ENCODE measurements at places on chromosomes 3 and 15. TPM values are rescaled to one million over a fixed set of nuclear protein-coding genes. Genes with fewer than 3 reads are reported as not detected.

DNA sequence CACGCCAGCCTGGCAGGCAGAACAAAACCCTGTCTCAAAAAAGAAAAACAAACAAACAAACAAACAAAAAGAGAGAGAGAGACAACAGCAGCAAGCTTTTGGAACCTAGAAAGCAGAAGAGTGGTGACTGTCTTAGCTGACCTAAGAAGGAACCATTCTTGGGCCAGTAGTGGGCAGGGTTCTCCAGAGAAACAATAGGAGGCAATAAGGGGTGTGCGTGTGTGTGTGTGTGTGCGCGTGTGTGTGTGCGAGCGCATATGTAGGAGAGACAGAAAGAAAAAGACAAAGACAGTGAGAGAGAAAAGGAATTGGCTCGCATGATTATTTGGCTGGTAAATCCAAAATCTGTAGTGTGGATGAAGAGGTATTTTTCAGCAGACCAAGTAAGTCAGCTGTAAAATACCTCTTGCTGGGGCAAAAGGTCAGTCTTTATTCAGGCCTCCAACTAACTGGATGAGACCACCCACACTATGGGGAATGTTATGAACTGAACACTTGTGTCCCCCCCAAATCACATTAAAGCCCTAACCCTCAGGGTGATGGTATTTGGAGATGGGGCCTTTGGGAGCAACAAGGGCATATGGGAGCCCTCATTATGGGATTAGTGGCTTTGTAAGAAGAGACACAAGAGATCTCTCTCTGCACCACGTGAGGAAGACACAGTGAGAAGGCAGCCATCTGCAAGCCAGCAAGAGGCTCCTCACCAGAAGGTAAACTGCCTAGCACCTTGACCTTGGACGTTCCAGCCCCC, 15.1 kb upstream of the BLM start:
- no peak for DNase-seq

GRCh38 chr15:62854420-62855084, 188.0 kb upstream of the TPM1 start:
- no peak for DNase-seq

- DNase-seq, result no peak
Observed at GRCh38 chr3:195162033-195162669, 108.8 kb downstream of the XXYLT1 start.

DNA sequence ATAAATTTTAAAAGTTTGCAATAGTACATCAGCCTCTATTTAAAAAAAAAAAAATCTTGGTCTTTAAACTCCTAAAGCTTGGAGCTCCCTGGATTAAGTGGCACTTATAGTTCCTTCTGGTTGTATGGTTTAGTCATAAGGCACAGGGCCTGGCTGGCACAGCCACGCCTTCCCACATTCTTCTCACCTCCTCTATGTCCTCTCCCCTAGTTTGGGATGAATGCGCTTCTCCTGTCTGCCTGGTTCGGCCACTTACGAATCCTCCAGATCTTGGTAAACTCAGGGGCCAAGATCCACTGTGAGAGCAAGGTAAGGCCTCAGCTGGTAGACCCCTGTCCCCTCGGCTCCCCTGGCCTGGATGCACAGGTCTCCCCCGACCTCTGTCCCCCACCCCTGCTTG, 10.0 kb downstream of the ANKDD1A start:
- peak; percentile 26 for DNase-seq

DNA sequence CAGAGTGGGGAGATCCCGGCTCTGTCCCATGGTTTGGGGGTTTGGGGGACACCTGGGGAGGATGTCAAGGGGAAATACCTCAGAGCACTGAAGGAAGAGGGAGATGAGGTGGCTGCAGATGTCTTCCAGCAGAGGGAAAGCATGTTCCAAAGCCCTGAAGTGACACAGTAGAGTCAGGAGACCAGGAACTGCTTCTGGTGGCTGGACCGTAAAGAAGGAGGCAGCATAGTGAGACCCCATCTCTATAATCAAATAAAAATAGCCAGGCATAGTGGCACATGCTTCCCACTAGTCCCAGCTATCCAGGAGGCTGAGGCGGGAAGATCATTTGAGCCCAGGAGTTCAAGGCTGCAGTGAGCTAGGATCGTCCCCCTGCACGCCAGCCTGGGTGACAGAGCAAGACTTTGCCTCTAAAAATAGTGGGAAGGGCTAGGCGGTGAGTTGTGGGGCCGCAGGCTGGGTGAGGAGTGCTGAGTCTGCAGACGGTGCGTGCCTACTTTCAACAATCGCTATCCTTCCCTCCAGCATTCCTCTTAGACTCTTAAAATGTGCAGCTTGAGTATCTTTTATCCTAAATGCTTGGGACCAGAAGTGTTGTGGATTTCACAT, 26.2 kb downstream of the HES1 start:
- DNase-seq, result no peak

- DNase-seq, result no peak
Observed at GRCh38 chr3:189981668-189982067, 139.0 kb downstream of the P3H2 start.

- no peak for DNase-seq
Observed at GRCh38 chr3:18704326-18704725, 279.2 kb upstream of the SATB1 start.

- DNase-seq, result no peak
Observed at GRCh38 chr3:188007897-188008296, 146.1 kb upstream of the LPP start.

GRCh38 chr3:49668414-49668797, 5.7 kb upstream of the APEH start:
- no peak for DNase-seq

GRCh38 chr15:67225336-67225735, 29.1 kb downstream of the AAGAB start:
- DNase-seq, result no peak

DNA sequence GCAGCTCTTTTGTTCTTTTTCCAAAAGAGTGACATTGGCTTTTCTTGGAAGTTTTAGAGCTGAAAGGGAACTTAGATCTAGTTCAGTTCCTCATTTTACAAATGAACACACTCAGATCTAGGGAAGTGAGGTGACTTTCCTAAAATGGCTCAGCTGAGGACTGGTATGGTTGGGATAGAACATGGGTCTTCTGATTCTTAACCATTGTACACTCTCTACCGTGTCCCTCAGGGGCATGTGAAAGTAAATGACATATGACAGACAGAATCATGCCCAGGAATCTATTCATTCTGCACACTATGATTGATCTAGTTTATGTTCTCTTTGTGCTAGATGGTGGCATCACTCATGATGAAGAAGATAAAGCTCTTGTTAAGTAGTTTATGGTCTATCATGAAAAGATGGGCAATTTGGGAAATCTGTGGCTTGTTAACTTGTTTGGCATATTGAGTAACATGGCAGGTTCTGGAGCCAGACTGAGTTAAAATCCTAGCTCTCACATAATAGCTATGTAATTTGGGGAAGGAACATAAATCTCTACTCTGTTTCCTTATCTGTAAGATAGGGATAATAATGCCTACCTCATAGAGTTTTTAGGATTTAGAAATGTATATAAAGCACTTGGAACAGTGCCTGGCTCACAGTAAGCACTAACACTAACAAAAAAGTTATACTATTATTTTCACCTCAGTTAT, 30.9 kb downstream of the UBE2E1 start:
- no peak for DNase-seq

GRCh38 chr3:9729419-9729818, 2.1 kb upstream of the BRPF1 start:
- no peak for DNase-seq

DNA sequence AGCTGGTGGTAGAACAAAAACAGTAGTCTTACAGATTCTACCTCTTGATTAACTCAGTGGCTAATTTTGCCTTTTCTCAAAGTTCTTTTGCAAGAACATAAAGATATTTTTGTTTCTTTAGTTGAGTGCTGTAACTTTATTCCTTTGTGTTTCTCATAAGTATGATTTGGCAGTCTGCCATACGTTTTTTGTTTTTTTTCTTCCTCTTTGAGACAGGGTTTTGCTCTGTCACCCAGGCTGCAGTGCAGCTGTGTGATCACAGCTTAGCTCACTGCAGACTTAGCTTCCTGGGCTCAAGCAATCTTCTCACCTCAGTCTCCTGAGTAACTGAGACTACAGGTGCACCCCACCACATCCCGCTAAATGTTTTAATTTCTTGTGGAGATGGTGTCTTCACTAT, 22.4 kb downstream of the B3GNT5 start:
- DNase-seq, result no peak

GRCh38 chr15:99017322-99017701, 9.7 kb upstream of the PGPEP1L start:
- DNase-seq, result no peak

DNA sequence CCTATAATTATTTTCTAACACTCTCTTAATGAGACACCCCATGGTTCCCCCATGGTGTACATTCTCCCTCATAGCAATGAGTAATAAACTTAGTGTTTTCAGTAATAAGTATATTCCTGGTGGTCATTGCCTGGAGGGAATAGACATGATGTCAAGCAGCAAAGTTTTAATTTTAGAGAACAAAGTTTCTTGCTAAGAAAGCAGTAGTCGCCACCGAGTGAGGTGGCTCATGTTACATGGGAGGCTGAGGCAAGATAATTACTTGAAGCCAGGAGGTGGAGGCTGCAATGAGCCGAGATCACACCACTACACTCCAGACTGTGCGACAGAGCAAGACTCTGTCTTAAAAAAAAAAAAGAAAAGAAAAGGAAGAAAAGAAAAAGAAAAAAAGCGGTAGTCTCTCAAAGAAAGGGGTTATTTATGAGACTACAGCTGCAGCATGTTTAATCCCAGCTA, 2.4 kb upstream of the ELP6 start:
- DNase-seq, result no peak

GRCh38 chr3:61947456-61947855, 386.1 kb downstream of the PTPRG start:
- no peak for DNase-seq

- no peak for DNase-seq
Observed at GRCh38 chr3:194142156-194142910, 6.4 kb downstream of the HES1 start.

DNA sequence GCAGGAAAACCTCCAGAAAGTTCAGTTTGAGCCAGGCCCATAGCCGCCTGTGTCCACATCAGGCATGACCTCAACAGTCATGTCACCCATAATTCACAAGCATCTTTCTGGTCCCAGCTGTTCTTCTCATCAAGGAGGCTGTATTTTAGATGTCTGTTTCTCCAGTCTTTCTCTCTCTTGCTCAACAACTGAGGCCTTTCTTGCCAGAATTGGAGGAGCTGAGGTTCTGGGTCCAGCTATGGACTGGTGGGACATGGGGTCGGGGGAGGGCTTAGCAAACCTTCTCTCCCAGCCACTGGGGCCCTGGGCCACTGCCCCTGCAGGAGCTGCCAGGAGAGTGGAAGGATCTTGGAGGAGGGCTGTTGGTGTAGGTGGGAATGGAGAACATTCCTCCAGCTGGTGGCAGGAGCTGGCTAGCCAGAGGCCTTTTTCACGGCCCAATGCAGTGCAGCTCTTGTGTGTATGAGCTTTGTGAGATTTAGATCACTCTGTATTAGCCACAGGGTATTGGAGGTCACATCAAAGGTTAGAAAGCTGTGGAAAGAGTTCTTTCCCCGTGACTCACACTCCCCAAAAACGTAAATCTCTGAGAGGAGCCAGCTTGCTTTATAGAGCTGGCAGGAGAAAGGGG, 23.5 kb downstream of the MAGEF1 start:
- no peak for DNase-seq

DNA sequence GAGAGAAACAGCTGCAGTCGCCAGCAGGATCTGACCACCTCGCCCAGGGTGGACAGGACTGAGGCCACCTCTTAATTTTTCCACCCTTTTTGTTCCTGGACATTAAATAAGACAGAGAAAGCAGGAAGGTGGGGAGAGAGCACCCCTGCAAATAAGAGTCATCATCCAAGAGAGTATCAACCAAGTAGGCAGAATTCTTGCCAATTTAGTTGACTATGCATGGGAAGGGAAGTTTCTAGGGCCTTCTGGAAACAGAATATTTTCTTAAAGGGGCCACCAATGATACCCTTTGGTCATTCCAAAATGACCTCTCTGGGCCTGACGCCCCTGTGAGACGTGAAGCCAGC, 136.2 kb downstream of the TJP1 start:
- DNase-seq, result no peak

CLEC3B gene
- 61.1 TPM for total RNA-seq

DNAJC19 gene
- total RNA-seq, result 38.1 TPM

MNS1 gene
- total RNA-seq, result 4.5 TPM

LRRC3B gene
- total RNA-seq, result 1.5 TPM

TTLL13 gene
- 0.51 TPM for total RNA-seq

IL5RA gene
- 1.5 TPM for total RNA-seq
